Anterior cingulate cortex (tissue), 58 donors: ENCODE measurements at places on chromosomes 6 and 20.

DNA sequence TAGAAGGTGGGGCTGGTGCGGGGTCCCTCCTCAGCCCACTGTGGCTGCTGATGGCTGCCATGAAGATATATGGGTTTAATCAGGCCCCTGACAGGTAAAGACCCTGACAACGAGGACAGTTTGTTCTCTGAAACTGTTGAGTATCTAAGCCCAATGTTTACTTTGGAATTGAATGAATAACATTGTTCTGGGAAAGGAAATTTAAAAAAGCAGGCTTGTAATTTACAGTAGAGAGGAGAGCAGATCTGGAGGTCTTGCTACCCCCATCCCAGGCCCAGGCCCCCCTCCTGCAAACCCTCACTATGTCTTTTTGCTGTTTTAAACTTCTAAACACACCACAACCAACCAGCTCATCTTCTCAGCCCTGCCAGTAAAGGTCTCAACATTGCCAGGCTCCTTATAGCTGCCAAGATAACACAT lies 171.3 kb downstream of the CDC5L start:
- no peak for DNase-seq

- no peak for DNase-seq
These were observed 24.2 kb downstream of the PDRG1 start for GRCh38 chr20:31927627-31928159.

DNA sequence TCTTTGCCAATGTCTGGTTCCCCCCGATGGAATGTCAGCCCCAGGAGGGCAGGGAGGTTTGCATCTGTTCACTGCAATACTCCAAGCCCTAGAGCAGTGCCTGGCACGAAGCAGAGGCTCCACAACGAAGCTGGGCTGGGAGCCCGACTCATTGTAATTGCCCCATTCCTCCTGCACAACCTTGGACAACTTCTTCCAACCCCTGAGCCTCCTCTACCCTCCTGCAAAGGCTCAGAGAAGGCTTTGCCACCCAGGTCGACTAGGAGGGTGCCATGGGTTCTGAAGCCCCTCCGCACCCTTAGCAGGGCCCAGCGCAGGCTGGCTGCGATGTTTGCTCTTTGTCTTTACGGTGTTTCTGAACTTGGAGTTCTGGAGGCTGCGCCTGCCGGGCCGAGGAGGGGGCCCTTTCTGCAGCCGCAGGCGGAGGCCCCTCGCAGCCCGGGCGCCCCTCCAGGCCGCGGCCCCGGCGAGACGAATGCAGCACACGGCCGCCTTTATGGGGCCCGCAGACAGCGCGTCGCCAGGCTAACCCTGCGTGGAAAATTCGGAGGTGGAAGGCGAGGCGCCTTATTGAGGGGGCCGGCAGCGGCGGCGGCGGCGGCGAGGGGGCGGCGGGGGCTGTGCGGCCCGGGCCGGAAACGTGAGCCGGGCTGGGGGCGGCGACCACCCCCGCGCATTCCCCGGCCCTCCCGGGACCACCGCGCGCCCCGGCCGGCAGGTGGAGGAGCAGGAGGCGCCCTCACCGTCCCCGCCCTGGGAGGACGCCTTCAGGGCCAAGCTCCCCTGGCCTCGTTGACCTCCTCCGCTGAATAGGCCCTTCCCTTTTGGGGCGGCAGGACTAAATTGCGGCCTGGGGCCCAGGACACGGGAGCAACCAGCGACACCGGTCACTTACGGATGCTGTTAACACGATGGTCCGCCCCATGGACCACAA lies 27.0 kb downstream of the SNAI1 start:
- DNase-seq = no peak

- no peak for DNase-seq
These were observed 103.8 kb downstream of the RNASET2 start for GRCh38 chr6:166852451-166852975.

GRCh38 chr6:15293674-15294073 lies 47.8 kb downstream of the JARID2 start:
- no peak for DNase-seq

DNA sequence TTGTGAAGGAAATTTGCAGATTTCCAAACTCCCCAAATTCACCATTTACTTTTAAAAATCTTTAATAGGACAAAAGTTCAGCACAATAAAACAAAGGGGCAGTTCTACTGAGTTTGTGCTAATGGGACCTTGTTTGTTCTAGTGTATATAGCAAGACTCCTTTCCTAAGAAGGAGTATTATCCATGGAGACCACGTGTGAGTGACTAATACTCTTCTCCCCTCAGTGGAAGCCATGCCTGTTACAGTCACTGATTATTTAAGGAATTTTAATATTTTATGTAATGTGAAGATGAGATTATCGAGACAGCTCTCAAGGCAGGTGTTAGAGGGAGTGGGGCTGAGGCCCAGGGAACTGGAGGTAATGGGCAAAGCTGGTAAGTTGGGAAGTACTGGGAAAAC lies 16.4 kb upstream of the QKI start:
- DNase-seq = no peak

DNA sequence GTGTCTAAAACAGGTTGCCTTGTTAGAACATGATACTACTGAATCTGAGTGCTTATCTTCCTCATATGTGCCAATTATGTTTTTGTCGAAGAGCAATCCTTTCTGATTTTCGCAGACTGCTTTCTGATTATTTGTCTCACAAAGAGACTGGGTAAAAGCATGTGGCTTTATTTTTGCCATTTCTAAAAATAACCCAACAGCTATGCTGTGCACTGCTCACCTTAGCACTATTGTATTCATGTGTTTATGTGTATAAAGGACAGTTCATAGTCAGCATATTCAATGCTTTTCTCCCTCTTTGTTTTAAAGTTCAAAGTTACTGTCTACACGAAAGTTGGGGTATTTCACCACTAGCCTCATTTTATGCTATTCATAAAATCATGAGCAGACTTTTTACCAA lies 127.0 kb downstream of the SGK1 start:
- DNase-seq = no peak

GRCh38 chr6:39665861-39666260 lies 59.3 kb downstream of the KIF6 start:
- no peak for DNase-seq

GRCh38 chr20:2656471-2657117 lies 4.2 kb downstream of the NOP56 start:
- no peak for DNase-seq

GRCh38 chr20:958936-959815 lies 42.9 kb downstream of the RSPO4 start:
- no peak for DNase-seq

DNA sequence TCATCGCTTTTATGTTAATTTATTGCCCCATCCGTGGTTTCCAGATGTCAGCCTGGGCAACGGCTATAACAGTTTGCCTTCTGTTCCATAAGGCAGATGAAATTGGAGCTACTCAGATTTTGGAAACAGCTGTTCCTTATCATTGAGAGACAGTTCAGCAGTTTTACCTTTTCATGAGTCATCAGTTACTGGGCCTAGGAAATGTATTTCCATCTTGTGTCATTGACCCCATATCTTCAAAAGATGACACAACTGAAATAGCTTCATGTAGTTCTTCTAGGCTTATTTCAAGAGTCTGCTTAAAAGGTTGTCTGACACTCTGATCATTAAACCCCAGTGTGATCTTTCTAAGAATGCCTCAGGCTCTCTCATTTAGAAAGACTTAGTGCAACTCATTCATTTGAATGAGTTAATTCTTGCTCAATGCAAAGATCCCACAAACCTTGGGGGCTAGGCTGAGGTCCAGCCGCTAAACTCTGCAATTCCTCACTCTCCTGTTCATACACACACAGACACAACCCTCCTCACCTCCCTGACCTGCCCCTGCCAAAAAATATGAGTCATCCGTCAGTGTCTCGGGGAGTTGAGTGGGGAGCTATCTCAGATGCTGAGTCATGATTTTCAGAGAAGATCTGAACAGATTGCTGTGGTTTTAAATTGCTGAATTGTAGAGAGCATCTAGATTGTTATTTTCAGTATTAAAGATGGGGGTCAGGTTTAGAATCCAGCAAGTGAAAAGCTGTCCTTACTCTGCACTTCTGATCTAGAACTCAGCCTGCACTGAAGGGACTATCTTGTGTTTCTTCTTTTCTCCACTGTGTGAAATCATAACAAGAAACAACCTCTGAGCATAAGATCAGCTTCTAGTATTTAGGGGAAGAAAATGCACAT lies 61.8 kb downstream of the RPP40 start:
- DNase-seq = no peak

GRCh38 chr6:64250126-64250525 lies 614.5 kb downstream of the PHF3 start:
- no peak for DNase-seq

- DNase-seq = no peak
These were observed 53.8 kb downstream of the ABHD12 start for GRCh38 chr20:25336561-25337422.
